ENCODE measurements at places on chromosomes 3 and 15.

DNA sequence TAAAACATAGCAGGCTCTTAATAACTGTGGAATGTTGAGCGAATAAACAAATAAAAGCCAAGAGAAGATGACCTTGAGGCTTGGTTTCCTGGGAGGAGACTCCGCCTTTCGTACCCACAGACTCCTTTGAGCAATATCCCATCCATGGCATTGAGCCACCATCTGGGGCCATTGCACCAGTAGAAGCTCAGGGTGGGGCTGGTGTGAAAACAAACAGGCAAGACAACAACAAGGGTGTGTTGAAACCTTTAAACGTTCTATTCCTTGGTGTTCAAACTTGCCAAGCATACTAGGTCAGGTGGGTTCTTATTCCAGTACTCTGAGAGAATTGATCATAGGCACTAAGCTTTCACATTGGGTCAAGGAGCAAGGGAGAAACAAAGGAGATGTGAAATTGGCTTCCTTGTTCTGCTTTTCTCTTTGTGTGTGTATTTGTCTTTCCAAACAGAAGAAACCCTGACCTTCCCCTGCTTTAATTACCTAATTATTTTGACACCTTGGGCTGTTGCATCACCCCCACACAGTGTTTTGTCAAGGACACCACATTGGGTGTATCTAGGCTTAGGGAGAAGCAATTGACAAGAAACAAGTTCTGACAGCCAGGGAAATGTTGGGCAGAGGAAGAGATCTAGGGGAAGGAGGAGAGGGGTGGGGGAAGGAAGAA lies 105.1 kb upstream of the BCL6 start:
- DNase-seq, result no peak

GRCh38 chr3:153078826-153079225 lies 83.2 kb upstream of the RAP2B start:
- no peak for DNase-seq

- DNase-seq, result no peak
Observed at GRCh38 chr15:22868928-22869327, 30.5 kb downstream of the NIPA2 start.

GRCh38 chr3:72909591-72909990 lies 21.7 kb downstream of the GXYLT2 start:
- no peak for DNase-seq

DNA sequence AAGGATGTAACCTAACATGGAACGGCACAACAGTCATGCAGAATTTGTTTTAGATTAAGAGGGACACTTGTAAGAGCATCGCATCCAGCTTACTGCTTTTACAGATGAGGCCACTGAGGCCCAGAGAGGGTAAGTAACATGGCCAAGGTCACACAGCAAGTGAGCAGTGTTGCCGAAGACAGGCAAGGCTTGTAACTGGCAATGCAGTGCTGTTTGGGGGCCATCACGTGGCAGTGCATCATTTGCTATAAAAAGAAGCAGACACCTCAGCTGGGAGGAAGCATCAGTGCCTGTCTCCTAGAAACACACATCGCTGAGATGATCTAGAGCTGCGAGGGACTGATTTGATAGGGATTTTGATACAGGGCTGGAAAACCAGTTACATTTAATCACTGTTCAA lies 108.2 kb upstream of the PROK2 start:
- no peak for DNase-seq

DNA sequence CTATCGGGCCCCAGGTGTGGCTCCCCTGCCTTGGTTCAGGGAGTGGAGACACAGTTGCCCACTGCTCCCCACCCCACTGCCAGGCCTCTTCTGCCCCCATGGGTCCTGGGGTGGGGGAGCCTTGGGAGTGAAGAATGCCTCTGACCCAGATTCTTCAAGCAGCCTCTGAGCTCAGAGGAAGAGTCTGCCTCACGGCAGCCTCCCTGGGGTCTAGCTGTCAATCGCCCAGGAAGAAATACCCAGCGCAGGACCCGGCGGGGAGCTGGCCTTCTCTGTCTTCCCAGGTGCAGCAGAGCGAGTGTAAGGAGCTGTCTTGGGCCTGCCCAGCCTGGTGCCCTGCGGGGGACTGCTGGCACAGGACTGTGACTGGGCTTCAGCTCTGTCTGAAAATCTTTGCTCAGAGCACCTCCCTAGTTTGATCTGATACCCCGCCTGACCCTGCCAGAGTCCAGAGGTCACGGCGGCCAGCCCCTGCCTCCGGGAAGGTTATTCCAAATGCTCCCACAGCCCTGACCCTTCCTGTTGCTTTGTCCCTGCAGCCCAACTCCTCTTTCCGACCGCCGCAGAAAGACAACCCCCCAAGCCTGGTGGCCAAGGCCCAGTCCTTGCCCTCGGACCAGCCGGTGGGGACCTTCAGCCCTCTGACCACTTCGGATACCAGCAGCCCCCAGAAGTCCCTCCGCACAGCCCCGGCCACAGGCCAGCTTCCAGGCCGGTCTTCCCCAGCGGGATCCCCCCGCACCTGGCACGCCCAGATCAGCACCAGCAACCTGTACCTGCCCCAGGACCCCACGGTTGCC lies 11.0 kb downstream of the ANKRD63 start:
- no peak for DNase-seq

GRCh38 chr3:5093731-5094130 lies 28.4 kb upstream of the ARL8B start:
- DNase-seq, result no peak

- no peak for DNase-seq
Observed at GRCh38 chr15:63041402-63041973, 1.1 kb upstream of the TPM1 start.

DNA sequence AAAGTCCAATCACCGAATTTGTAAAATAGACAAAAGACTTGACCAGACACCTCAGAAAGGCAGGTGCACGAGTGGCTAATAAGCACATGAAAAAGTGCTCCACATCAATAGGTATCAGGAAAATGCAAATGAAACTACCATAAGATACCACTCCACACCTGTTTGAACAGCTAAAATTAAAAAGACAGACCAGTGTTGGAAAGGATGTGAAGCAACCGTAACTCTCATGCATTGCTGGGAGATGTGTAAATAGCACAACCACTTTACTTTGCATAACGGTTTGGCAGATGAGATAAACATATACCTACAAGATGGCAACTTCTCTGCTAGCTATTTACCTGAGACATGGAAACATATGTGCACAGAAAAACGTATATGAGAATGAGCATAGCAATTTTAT lies 56.9 kb downstream of the CADPS start:
- no peak for DNase-seq

- DNase-seq, result peak; percentile 16
Observed at GRCh38 chr15:37880009-37880834, 54.2 kb upstream of the TMCO5A start.

GRCh38 chr15:52540374-52541012 lies 11.8 kb upstream of the MYO5A start:
- no peak for DNase-seq

DNA sequence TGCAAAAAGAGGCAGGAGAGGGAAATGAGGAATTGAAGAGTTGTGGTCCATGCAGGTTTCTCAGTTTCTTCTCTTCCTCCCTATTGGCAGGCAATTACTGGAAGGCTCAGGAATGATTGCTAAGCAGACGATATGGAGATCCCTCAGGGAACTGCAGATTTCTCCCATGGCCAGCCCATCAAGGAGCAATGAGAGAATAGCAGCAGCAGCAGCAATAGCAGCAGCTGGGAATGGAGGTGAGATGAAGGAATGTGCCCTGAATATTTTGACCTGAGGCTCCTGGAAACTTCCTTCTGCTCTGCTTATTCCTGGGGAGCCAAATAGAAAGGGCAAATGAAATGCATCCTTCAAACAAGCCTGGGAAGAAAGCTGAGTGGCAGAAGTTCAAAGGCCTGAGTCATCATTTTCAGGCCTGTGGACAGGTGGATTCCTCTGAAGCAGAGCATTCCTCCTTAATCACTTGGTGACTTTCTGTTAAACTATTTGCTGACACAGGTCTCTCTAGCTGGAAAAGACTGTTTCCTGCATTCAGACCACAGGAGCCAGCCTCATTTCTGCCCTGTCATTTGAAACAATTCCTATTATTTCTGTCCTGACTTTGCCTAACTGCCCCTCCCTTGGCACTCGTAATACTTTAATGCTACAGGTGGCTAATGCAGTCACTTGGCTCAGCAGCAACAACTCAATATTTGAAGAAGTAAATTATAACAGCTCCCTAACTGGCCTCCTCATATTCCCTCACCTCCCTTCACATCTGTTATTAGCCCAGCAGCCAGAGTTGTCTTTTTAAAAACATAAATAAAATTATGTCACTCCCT lies 146.9 kb upstream of the GADL1 start:
- DNase-seq, result no peak

- no peak for DNase-seq
Observed at GRCh38 chr3:24802614-24803013, 308.0 kb upstream of the THRB start.

- peak; percentile 50 for DNase-seq
Observed at GRCh38 chr3:71585887-71586809, 2.6 kb upstream of the FOXP1 start.

DNA sequence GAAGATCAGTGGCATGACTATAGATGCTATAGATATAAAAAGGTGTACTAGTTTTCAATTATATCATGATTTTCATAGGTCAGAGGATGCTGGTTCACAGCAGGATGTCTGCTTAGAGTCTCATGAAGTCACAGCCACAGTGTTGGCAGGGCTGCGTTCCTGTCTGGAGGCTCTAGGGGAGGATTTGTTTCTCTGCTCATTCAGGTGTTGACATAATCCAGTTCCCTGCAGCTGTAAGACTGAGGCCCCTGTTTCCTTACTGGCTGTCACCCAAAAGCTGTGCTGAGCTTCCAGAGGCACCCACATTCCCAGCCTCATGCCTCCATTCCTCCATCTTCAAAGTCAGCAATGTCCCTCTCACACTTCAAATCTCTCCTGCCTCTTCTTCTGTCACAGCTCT lies 170.7 kb downstream of the OCA2 start:
- DNase-seq, result no peak

GRCh38 chr3:57972531-57973111 lies 35.6 kb upstream of the FLNB start:
- no peak for DNase-seq

GRCh38 chr15:67092752-67093503 lies 27.5 kb downstream of the SMAD3 start:
- DNase-seq, result no peak

GRCh38 chr3:36146404-36146803 lies 233.9 kb upstream of the STAC start:
- DNase-seq, result no peak

- DNase-seq, result no peak
Observed at GRCh38 chr15:43648649-43649429, at the start of gene CATSPER2. Gene CATSPER2 (minus strand): TSS chr15:43648844. CDS start chr15:43648061, 783 bp downstream.

- DNase-seq, result no peak
Observed at GRCh38 chr15:42849836-42850235, 70.7 kb downstream of the TTBK2 start.

- no peak for DNase-seq
Observed at GRCh38 chr3:31785286-31785685, 195.8 kb downstream of the OSBPL10 start.

- no peak for DNase-seq
Observed at GRCh38 chr3:30467596-30468238, 138.7 kb upstream of the TGFBR2 start.

- DNase-seq, result no peak
Observed at GRCh38 chr3:101249522-101249921, 70.9 kb downstream of the IMPG2 start.

DNA sequence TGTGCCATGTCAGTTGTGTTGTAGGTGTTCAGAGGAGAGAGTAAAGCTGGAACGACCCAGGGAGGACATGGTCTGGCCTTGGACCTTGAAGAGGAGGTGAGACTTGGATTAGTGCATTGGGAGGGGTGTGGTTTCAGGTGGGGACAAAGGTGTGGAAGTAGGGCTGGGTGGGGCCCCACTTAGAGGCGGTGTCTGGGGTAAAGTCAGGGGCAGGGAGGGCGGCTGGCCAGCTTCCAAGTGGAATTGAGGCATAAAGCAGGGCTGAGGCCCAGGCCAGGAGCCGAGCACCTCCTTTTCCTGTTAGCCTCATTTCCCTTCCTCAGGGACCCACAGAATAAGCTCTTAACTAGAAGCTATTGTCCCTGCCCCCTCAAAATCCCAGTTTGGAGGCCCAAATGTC lies 36.2 kb upstream of the FLNB start:
- no peak for DNase-seq

- DNase-seq, result no peak
Observed at GRCh38 chr3:156885761-156886160, 59.6 kb downstream of the LEKR1 start.

DNA sequence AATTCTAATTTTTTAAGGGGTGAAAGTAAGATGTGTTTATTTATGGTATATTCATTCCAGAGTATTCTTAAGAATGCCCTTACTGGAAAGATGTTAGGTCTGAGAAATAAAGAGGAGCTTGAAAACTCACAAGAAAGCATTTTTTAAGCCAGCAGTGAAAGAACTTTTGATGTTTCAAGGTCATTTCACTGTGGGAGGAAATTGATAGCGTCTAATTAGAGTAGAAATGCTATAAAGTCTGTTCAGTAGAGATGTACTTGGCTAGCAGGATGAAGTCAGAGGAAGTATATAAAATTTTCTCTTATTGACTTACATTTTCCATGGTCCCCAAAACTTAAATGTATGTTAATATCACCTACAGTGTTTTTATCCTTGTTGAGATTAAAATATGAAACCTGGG lies 354.6 kb downstream of the CNTN6 start:
- DNase-seq, result no peak

GRCh38 chr15:63340353-63340752 lies 41.3 kb downstream of the CA12 start:
- DNase-seq, result no peak

DNA sequence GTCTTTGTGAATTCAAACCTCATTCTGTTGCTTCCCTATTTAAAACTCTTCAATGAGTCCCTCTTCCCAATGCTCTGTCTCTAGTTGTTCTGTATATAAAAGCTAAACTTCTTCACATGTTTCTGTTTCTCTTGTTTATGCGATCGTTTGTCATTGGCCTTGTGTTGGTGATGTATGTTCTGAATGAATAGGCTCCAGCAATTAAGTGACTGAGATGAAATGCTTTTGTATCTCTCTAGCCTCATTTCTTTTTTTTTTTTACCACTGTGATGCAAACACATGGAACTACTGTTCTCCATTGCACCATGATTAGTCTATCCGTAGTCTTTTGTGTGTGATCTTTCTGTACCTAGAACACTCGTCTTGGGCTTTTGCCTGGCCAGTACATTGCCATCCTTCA lies 380.5 kb upstream of the TPRG1 start:
- DNase-seq, result no peak

DNA sequence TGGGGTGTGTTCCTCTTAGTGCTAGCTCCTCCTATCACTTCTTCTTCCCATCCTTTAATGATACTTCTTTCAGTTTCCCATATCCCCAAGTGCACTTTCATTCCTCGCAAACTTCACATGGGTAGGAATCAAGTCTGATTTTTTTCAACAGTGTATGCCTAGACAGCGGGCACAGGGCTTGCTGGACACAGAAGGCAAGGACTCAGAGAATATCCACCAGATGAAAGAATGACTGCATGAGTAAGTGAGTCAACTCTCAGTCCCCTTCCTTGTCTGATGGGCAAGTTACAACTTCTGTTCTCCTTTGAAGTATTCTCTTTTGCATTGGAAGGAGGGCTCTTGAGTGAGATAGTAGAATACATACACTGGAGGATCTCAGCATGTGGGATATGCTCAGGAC lies 3.1 kb upstream of the SQOR start:
- DNase-seq, result no peak
